GM23248 (cell line): ENCODE measurements at places on chromosomes 3 and 15.
A peak's percentile ranks its signal among the peaks of the same experiment; 100 is the strongest.

DNA sequence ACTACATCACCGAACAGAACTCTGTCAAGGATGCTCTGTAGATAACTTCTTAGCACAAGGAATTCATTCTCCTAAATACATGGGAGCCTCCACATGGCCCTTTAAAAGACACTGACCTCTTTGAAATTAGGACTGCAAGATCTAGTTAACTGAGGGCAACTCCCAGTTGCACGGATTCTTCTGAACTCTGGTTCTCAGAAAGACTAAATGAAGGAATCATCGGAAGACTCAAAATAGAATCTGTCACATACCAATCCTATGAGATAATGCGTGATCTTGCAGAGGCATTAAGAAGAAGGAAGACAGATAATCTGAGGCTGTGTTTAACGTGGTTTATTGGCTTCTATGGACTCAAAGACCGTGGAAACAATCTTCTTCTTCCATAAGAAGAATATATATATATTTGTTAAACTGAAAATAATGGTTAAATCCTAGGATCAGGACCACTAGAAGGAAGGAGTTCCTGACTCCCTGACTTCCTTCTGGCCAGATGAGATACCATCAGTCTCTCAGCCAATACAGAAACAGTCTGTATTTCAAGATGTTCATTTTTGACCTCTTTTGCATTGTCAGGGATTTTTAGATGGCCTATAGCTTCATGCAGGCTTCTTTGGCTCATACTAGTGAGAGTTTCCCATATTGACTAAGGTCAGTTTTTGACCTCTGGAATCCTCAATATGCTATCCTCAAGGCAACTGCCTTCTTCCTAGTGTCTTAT, 33.9 kb upstream of the TBC1D23 start:
- peak; percentile 60 for DNase-seq

DNA sequence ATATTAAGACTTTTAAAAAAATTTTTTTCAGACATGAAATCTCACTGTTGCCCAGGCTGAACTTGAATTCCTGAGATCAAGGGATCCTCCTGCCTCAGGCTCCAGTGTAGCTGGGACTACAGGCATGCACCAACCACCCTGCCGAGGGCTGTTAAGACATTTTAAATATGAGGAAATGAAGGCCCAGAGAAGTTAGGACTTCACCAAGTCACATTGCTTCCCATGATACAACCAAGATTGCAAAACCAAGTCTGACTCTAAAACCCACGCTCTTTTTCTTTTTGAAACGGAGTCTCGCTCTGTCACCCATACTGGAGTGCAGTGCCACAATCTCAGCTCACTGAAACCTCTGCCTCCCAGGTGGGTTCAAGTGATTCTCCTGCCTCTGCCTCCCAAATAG, 28.0 kb downstream of the PTPN9 start:
- no peak for DNase-seq

DNA sequence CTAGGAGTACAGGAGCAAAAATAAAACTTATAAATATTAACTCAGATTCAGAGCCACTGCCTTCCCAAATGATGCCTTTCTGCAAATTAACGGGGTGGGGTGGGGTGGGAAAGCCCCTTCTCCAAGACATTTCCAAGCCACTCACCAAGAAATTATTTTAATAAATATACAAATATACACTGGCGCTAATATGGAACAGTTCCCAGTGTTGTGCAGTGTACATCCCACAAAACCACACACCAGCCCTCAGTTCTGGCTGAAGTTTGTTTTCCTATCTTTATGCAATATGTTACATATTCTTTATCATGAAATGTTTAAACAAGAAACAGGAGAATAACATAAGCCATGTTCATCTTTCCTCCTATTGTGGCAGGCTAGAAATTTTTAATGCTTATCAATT, 53.0 kb upstream of the GYG1 start:
- DNase-seq = no peak

- DNase-seq = no peak
These were observed 224.8 kb upstream of the HES1 start for GRCh38 chr3:193910886-193911738.

DNA sequence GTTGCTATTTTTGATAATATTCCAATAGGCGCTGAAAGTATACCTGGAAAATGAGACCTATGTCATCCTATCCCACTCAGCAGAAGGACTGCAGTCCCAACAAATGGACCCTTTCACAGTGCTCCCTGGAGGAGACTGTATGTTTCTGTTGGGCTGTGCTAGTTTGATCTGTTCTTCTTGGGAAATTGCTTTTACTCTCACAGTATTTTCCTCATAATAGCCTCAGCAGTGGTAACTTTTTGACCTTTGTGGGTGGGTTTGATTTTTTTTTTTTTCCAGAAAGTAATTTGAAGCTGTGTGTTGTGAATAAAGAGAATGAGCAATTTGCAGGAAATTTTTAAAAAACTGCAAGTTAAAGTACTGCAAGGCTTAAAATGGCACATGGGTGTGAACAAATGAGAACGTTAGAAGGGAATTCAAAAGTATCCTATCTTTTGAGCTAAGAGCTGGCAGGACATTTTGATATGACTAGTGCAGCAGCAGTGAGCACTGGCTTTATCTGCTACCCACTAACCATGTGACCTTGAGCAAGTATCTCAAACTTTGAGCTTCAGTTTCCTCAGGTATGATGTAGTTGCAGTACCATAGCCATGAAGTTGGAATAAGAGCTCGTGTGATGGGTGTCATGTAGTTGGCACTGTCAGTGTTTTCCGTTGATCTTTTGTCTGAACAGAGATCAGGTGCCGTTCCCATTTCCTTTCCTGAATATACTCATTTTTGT, 118.4 kb downstream of the ATG7 start:
- DNase-seq = peak; percentile 8

DNA sequence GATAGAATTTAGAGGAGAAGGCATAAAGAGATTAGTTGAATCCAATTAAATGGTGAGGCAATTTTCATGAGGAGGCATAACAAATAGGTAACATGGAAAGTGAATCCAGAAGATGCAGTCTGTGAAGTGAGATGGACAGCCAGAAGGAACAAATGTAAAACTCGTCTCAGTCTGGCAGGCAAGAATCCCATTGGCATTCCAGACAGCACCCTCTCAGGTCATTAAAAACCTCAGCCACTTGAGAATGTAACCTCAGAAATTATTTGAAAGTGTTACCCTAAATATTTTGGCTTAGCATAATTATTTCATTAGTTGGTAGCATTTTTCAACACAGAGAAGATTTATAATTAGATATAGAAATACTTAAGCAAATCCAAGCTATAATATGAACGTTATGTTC, 342.3 kb downstream of the LRRC3B start:
- no peak for DNase-seq

GRCh38 chr3:101994386-101994785, 145.1 kb downstream of the NFKBIZ start:
- DNase-seq = no peak

DNA sequence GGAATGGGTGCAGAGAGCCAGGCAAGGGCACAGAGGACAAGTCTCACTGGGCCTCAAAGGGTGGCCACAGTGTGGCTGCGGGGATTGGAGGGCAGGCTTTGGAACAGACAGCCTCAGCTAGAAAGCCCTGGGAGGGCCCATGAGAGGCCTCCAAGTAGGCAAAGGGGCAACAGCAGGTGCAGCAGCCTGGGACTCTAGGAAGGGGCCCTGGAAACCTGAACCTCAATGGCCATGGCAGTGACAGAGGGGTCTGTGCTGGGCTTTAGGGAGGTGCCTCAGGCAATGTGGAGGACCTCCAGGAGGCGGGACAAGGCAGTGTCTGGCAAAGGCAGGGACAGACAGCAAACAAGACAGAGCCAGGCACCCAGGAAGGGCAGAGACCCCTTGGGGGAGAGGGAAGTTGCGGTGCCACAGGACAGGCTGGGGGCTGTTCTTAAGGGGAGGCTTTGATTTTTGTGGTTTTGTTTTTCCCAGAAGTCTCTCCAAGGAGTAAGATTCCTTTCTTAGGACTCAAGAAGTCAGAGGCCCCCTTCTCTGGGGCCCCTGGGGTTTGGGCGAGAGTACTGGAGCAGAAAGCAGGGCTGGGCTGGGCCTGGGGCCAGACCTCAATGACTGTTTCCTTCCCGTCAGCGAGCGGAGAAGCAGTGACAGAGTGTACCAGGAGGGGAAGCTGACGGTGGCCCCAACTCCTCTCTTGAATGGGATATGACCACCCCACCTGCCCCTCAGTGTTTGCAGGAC, 9.7 kb downstream of the STOML1 start:
- peak; percentile 96 for DNase-seq

- no peak for DNase-seq
These were observed 150.2 kb upstream of the CBLB start for GRCh38 chr3:106018929-106019550.

DNA sequence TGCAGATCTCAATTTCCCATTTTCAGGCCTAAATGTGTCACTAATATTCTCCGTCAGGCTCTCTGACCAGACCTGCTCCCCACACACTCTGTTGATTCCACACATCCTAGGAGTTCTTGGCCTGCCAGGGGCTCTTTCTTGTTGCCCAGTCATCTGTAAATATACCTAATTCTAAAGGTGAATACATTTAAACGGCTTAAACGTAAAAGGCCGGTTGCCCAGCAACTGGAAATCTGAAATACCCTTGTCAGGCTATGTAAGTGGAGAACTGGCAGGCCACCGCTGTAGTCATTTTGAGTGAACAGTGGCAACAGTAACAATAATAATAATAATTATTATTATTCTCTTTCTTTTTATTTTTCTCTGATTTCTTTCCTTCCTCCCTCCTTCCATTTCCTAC, 302.7 kb downstream of the AGBL1 start:
- no peak for DNase-seq

- DNase-seq = no peak
These were observed 9.1 kb downstream of the TEX264 start for GRCh38 chr3:51680196-51680595.

DNA sequence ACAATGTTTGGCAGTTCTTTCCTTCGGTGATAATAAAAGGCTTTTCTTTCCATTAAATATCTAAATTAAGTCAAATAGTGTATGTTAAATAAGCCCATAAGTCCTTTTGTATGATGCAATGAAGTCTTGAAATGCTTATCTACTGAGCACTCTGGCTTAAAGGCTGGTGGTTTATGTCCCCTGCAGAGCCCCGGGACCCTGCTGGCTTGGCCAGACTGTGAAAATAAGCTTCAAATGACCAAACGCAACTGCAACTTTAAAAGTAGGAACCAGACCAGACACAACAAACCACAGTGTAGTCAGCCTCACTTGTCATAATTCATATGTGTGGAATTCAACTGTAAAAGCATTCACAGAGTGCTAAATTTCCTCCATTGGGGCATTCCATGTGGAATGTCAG, 72.5 kb downstream of the FOXP1 start:
- DNase-seq = peak; percentile 72

GRCh38 chr15:83166218-83166617, 41.4 kb downstream of the HDGFL3 start:
- no peak for DNase-seq

GRCh38 chr3:72968266-72968664, 28.3 kb upstream of the PPP4R2 start:
- no peak for DNase-seq

- DNase-seq = peak; percentile 5
These were observed 33.2 kb upstream of the RGMA start for GRCh38 chr15:93121973-93122910.

DNA sequence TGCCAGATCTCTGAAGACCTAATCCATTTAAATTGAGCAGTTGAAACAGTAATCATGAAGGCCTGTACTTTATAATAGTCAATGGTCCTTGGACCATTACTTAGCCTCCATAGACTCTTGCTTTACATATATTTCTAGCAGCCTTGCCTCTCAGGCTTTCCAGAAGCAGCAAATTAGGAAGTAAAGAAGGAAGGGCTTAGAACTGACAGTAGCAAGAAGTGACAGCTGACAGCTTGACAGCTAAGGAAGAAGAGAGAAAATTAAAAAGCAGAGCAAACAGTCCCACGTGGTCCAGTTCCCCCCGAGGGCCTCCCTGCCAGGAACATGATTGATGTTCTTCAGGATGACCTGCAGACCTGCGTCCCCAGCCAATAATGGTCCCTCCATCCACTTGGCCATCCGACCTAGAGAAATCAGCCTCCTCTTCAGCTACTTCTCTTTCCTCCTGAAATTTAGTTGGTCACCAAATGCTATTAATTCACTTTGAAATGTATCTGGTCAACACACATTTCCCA, 15.0 kb upstream of the PSMD6 start:
- DNase-seq = no peak

- DNase-seq = no peak
These were observed 50.5 kb upstream of the FGD5 start for GRCh38 chr3:14768182-14768790.

DNA sequence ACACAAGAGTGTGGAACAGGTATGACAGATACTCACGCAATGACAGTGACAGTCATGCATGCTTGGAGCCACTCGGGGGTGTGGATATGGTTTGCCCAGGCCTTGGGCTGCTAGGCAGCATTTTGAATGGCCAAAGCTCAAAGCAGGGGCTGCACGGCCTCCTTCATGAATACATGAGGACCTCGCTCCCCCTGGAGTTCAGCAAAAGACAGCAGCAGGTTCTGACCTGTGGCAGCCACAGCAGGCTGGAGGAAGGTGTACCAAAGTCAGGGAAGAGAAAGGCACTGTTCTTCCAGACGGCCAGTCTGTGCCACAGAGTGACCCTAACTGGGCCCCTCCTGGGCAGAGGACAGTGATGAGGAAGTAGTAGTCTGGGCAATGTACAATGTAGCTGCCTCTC, 88.2 kb upstream of the C2CD4B start:
- no peak for DNase-seq

DNA sequence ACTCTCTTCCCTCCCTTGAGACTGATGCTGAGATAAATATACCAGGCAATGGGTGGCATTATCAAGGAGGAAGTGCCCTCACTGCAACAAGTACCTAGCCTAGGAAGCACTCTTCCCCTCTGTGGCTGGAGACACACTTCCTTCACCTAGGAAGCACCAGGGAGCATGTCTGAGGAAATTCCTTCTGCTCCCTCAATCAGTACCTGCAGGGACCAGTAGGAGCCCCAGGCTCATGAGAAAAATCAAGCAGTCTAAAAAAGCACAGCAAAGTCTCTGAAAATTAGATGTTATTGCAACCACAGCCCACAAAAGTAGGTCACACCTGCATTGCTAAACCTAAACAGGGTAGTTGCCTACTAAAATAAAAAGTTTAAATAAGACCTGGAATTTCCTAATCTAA, 78.2 kb upstream of the TRPM1 start:
- DNase-seq = no peak

GRCh38 chr15:70088455-70088854, 9.3 kb downstream of the TLE3 start:
- no peak for DNase-seq

GRCh38 chr3:139517321-139518065, 22.0 kb downstream of the RBP1 start:
- DNase-seq = no peak

GRCh38 chr3:10792208-10792607, 23.8 kb upstream of the SLC6A11 start:
- DNase-seq = no peak
